Regular cardiac myocyte (primary cell): ENCODE measurements at places on chromosomes 11 and 22. TPM values are rescaled to one million over a fixed set of nuclear protein-coding genes. Genes with fewer than 3 reads are reported as not detected.

The FOLR3 gene
- 0.19 and 1.1 TPM in 2 replicates for total RNA-seq

The RBMXL2 gene
- under 0.01 TPM in 1 of 2 replicates, not detected in the other for total RNA-seq

The ACTN3 gene
- total RNA-seq: under 0.01 and 0.28 TPM in 2 replicates

The KMT5B gene
- total RNA-seq: 20.3 and 26.1 TPM in 2 replicates

The KRTAP5-1 gene
- not detected in 2 replicates for total RNA-seq

The C1QTNF5 gene
- total RNA-seq: 1.5 and 11.0 TPM in 2 replicates

The OR10S1 gene
- not detected in 2 replicates for total RNA-seq

The KLHDC7B gene
- total RNA-seq: under 0.01 TPM in 2 replicates

The MFNG gene
- total RNA-seq: 0.28 and 0.58 TPM in 2 replicates

The TSPO gene
- 234 and 311 TPM in 2 replicates for total RNA-seq

The ACRV1 gene
- total RNA-seq: not detected in 2 replicates

The OR8D4 gene
- not detected in 2 replicates for total RNA-seq

The FIBIN gene
- 2.3 and 7.0 TPM in 2 replicates for total RNA-seq
